ENCODE measurements at places on chromosomes 11 and 22.
A peak's percentile ranks its signal among the peaks of the same experiment; 100 is the strongest.

DNA sequence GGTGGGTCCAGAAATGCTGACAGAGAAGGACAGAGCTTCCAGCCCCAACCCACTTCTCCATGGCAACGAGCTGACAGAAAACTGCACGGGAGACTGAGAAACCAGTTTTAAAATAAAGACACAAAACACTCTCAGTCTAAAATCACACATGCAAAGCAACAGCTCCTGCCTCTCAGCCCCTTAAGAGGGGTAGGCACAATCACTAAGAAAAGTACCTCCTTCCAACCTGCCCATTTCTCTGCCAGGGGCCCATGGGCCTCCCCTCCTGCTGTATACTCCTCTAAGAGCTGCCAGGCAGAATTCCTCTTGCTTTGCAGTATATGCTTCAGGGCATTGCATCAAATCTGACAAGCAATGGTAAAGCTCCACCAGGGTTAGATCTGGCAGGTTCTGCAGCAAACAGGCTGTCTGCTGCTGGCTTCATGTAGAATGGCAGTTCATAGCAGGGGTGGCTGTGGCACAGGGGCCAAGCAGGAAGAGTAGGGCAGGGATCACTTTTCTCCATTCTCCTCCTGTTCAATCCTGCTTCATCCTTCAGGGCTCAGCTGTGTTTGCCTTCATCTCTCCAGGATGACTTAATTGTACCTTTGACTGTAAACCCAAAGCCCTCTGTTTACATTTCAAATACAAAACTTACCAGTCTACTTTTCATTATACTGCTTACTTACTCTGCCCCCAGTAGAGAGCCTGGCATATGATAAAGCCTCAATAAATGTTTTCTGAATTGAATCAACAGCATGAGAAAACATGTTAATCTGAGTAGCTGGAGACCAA, 77.7 kb downstream of the KCNC1 start:
- DNase-seq = no peak

- DNase-seq = no peak
Measured at GRCh38 chr22:48250286-48250895, 1487.9 kb downstream of the TBC1D22A start.

GRCh38 chr11:96342961-96343711, at the start of gene MAML2:
Gene MAML2 (minus strand): TSS chr11:96343195. CDS start chr11:96341895, 1,300 bp downstream.
- peak; percentile 93 for DNase-seq

DNA sequence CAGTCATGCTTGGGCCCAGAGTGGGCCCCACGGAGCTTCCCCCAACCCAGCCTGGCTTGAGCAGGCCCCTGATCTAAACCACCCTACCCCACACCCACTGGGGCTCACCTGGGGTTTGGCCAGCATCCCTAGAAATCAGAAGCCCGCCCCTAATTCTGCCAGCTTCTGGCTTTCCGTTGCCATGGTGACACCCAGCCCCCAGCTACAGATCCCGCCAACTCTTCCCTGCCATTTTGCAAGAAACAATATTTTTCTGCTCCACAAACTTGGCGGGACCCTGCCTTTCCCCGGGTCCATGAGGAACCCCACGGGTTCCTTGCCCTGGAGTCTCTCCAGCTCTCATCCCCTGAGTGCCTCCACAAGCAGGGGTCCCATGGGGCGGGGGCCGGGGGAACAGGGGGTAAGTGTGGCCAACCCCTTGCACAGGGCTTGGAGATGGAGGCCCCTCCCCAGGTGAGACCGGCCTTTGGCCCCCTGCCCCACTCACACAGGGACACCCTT, 90.0 kb downstream of the CDKN1C start:
- peak; percentile 41 for DNase-seq

DNA sequence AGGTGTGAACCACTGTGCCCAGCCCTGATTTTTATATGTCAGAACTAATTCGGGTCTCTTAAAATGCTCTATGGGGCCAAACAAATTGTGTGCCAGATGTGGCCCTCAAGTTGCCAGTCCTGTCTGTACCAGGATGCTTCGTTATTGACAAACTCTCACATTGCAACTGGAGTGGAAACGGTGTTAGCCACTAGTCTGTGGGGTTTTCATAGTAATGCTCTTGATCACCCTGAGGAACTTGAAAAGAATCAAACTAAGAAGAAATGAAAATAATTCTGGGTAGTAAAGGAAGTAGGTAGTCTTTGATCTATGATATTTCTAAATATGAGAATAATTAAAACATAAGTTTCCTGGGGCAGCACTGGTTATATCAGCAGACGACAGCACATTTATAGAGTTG, 67.3 kb upstream of the ADSL start:
- DNase-seq = no peak

DNA sequence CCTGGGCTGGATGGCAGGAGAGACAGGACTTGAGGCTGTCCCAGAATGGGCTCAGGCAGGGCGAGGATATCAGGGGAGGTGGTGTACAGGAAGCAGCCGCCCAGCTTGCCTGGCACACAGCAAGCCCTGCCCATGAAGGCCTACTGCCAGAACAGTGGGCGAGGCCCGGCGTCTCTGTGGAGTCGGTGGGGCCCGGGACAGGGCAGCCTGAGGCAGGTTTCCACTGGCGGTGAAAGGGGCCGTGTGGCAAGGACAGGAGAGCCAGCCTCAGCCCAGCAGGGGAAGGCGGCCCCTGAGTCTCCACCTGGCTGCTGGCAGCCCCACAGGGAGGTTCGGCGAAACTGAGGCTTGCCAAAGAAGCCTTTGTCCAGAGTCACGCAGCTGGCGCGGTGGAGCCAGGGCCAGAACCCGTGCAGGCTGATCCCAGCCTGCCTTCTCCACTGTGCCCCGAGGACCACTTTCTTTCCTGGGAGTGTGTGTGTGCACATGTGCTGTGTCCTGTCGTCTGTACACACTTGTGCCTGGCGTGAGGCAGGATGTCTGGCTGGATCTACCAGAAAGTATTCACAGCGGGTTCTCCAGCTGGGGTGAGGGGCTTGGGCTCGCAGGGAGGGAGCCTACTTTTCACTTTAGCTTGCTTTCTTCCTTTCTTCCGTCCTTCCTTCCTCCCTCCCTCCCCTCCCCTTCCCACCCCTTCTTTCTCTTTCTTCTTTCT, 1.2 kb downstream of the TSPO start:
- peak; percentile 57 for DNase-seq

DNA sequence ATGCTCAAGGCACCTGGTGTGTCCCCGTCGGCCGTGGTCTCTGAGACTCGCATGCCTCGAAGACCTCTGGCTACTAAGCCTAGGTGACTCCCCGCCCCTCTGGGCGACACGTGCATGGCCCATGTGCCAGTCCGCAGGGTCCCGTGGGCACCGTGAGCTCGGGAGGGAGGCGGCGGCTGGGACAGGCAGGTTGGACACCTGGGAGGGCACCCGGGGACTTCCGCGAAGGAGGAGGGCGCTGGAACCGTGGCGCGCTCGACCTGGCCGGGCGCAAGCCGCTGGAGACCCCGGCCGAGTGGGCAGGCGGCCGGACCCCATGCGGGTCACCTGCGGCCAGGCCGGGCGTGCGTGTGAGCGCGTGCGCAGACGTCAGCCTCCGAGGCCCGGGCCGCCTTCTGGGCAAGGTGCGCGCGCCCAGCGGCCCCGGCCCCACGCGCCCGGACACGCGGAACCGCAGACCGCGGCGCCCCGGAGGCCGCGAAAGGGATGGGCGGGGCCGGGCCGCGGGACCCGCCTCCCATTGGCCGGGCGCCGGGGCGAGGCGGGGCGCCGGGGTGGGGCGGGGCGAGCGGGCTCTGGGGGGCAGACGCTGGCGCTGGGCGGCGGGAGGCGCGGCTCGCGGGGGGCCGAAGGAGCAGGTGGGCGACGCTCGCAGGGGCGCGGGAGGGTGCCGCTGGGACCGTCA, 579 bp upstream of the RASD2 start:
- DNase-seq = peak; percentile 85

- DNase-seq = no peak
Measured at GRCh38 chr11:34970480-34970879, 54.1 kb downstream of the PDHX start.

GRCh38 chr11:70608568-70609470, 210.5 kb downstream of the CTTN start:
- no peak for DNase-seq

GRCh38 chr11:72334651-72335050, 90.7 kb upstream of the PHOX2A start:
- no peak for DNase-seq

GRCh38 chr11:110093407-110094297, 460 bp downstream of the ZC3H12C start:
- DNase-seq = peak; percentile 76

- no peak for DNase-seq
Measured at GRCh38 chr11:71418643-71419042, 29.6 kb downstream of the DHCR7 start.

DNA sequence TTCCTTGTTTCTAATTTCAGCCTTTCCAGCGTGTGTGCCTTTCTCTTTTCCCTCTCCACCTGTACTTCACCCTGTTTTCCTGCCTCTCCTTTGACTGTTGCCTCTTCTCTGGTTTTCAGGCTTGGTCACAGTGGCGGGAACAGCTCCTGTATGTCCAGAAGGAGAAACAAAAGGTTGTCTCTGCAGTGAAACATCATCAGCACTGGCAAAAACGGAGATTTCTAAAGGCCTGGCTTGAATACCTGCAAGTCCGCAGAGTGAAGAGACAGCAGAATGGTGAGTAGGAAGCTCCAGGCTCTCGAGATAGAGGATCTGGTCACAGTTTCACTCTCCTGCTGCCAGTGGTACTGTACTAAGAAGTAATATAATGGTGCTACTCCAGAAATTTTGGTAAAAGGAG, 76.6 kb downstream of the SFI1 start:
- no peak for DNase-seq

DNA sequence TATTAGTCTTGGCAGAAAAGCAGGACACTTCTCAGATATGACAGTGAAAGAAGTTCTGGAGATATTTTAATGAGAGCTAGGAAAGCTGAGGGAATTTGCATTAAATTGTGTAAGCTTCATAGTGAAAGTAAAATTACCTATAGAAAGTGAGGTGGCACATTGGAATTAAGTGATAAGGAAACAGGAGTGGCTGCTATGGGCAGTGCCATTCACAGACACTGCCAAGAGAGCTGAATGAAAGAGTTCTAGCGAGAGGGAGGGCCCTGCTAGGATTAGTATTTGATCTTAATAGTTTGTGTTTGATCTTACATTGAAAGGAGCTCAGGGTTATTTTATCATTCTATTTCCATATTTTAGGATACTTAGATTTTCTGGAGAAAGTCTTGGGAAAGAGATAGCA, 351.9 kb downstream of the DDX10 start:
- no peak for DNase-seq

DNA sequence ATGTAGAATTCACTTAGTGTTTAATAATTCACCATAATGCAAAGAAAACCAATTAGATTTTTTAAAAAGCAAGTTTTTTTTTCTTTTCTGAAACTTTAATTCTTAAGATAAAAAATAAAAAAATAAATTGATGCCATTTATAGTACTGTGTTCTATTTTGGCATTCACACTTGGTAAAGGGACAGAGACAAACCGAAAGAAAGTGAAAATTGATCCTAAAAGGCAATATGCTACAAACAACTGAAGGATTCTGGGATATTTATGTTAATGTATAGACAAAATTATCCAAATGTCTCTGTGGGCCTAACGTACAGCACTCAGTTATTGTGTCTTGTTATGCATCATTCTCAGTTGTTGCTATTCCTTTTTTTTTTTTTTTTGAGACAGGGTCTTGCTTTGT, 41.9 kb upstream of the DDI1 start:
- DNase-seq = no peak

GRCh38 chr11:61495801-61496601, 12.5 kb upstream of the LRRC10B start:
- no peak for DNase-seq

GRCh38 chr22:43066134-43066533, 23.1 kb downstream of the TTLL1 start:
- DNase-seq = no peak

DNA sequence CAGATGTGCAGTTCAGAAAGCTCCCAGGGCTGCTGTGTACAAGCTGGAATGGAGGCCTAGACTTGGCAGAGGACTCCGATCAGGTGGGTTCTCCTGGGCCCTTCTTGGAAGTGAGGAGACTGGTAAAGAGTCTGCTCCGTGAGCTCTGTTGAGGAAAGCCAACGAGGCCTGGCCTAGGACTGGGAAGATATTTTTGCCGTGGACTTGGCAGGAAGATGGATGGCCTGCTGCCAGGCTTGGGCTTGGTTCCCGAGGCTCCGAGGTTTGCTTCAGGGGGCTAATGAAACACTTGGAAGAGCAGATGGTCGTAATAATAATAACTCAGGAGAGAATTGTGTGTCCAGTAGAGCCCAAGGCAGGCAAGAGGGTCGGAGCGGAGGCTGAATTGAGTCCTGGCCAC, 3.9 kb downstream of the GALR3 start:
- DNase-seq = no peak

DNA sequence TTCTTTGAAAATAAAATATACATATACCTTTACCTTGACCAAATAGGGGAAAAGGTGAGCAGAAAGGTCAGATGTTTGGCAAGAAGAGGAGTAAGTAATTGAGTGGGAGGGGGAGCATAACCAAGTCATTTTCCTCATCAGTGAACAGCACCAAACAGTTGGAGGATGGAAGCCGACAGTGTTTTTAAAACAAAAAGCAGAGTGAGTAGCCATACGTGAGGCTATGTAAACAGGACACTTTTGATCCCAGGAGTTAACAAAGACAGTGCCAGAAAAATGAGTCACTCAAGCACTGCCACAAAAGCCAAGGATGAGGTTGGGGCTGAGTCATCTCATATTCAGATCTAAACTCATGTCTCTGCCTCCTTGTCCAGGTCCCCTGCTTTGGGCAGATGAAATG, 734.7 kb downstream of the KCNA4 start:
- no peak for DNase-seq

DNA sequence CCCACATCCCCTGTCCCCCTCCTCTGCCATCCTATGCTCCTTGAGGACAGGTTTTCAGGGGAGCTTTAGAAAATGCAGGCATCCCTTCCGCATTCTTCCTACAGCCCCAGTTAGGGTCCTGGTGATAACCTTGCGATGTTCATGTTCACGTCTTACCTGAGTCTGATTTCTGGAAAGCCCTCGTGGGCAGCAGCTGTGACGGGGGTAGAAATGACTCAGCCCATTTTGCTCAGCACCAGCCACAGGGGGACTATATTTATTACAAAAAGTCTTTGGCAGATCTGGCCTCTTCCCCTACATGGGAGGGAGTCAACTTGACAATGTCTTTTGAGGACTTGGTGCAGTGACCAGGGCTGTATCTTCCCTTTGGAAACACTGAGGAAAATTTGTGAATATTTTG, 12.3 kb downstream of the PKNOX2 start:
- no peak for DNase-seq

- no peak for DNase-seq
Measured at GRCh38 chr11:132901638-132902471, 630.4 kb downstream of the OPCML start.

DNA sequence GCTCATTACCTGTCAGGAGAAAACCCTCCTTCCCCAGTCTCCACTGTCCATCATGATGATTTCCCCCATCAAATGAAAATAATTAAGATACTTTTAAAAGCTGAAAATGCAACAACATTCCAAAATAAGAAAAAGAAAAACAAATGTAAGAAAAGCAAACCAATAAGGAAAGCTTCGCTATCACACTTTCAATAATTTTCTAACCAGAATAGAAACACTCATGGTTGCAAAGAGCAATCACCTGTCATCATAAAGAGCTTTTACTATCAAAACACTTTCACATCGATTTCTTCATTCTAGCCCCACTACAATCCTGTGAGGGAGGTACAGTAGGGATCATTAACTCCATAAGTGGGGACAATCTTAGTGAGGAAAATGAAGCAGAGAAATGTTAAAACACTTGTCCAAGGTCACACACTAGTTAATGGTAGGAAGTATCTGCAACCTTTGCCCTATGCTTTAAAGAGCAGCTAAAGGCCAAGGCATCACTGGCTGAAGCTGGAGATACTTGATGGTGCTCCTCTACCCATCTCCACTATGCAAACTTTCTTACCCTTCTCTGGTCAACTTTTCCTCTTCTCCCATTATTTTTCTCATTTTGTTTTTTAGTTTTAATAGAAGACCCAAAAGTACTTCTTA, 2.6 kb downstream of the RBM4B start:
- no peak for DNase-seq
